8988T (cell line): ENCODE measurements at places on chromosomes 6 and 20.

- DNase-seq: no peak
These were observed 32.8 kb downstream of the APCDD1L start for GRCh38 chr20:58482416-58482815.

- DNase-seq: no peak
These were observed 517.6 kb downstream of the CD83 start for GRCh38 chr6:14635195-14635594.

- no peak for DNase-seq
These were observed 33.9 kb upstream of the PRSS16 start for GRCh38 chr6:27213544-27214125.

DNA sequence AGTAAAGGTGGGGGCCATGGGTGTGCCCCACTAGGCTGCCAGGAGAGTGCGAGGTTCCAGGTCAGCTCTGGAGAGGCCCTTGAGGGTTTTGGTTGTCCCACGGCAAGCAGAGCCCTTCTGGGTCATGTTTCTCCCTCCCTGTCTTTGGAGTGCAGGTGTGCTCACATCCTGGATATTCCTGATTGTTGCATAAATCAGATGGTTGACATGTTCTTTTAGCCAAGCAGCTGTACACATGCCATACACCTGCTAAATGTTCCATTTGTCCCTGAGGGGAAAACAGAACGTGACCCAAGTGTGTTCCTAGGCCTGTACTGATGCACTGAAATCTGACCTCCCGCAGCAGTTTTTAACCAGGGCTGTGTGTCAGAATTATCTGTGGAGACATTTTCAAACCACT is 77.5 kb upstream of the BEND3 start:
- DNase-seq: no peak

GRCh38 chr6:69729870-69730449 is 66.8 kb downstream of the LMBRD1 start:
- DNase-seq: no peak

- DNase-seq: no peak
These were observed 217.0 kb upstream of the CCN2 start for GRCh38 chr6:132167929-132168892.

DNA sequence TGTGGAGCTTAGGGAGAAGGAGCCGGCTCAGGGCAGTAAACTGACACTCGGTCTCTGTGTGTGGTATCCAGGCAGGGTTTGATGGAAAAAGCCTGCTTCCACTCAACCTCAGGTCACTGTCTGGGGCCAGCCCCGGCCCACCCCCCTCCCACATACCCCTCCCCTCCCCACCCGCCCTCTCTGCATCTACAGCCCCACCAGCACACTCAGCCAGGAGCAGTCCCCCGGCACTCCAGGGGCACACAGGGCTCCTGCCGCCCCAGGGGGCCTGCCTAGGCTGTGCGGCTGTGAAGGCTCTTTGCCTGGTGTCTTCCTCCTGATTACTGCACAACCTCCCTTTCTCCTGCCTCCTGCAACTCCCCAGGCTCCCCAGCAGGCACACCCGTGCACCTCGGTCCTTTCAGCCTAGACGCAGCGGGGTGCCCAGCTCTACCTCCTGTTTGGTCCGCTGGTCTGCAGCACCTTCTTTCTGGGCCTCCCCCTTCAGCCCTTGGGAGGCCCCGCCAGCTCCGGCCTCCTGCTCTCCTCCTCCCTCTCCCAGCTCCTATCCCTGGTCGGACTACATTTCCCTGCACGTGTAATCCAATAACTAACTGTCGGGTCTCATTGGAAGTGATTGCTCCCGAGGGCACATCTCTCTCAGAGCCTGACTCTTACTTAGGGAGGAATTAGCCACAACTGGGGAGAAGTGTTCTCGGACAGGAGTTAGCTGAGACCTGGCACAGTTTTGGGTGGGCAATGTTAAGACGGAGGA is 1.3 kb upstream of the FOXF2 start:
- no peak for DNase-seq

DNA sequence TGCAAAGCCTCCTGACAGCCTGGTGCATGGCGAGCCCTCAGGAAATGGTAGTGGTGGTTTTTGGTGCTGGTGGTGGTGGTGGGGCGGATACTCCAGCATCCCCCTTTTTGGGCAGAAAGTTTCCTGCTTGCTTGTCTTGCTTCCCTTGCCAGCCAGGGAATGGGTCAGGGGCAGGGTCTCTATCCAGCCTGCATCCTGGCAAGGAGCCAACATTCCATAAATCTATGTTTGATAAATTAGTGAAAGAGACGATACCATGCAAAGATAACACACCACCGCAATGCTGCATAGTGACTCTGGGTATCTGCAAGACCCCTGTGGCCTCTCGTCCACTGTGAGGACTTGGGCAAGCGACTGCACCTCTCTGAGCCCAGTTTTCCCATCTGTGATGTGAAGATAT is 246.2 kb downstream of the LRFN2 start:
- no peak for DNase-seq

GRCh38 chr6:116528133-116528532 is 16.7 kb downstream of the CALHM5 start:
- no peak for DNase-seq
